Nasal cavity respiratory epithelium epithelial cell of viscerocranial mucosa (primary cell): ENCODE measurements at places on chromosomes 16 and 17. TPM values are rescaled to one million over a fixed set of nuclear protein-coding genes. Genes with fewer than 3 reads are reported as not detected.

The MILR1 gene
- 0.14 and 0.68 TPM in 2 replicates for total RNA-seq

The PPY gene
- total RNA-seq: not detected in 2 replicates

The ADAP2 gene
- 1.2 and 9.9 TPM in 2 replicates for total RNA-seq

The PRR35 gene
- under 0.01 TPM in 1 of 2 replicates, not detected in the other for total RNA-seq

The TNFRSF13B gene
- total RNA-seq: not detected in 2 replicates

The PRSS36 gene
- 0.34 and 0.85 TPM in 2 replicates for total RNA-seq

The NXN gene
- 69.7 and 82.2 TPM in 2 replicates for total RNA-seq

The LMF1 gene
- total RNA-seq: 1.7 and 4.1 TPM in 2 replicates

The HOXB6 gene
- total RNA-seq: 0.28 TPM in 1 of 2 replicates, not detected in the other

The HNF1B gene
- not detected in 2 replicates for total RNA-seq

The OSGIN1 gene
- total RNA-seq: 3.1 and 5.1 TPM in 2 replicates

The C17orf78 gene
- total RNA-seq: not detected in 2 replicates

The GPR142 gene
- total RNA-seq: not detected in 2 replicates

The ABCC6 gene
- under 0.01 and 0.57 TPM in 2 replicates for total RNA-seq

The MARVELD3 gene
- 18.5 and 48.7 TPM in 2 replicates for total RNA-seq

The KRTAP16-1 gene
- total RNA-seq: not detected in 2 replicates

The TSPOAP1 gene
- total RNA-seq: under 0.01 and 0.93 TPM in 2 replicates

The TMC8 gene
- under 0.01 and 0.21 TPM in 2 replicates for total RNA-seq

The ARHGAP44 gene
- 0.34 and 4.1 TPM in 2 replicates for total RNA-seq

The HASPIN gene
- total RNA-seq: 0.34 and 0.50 TPM in 2 replicates

The C17orf50 gene
- not detected in 2 replicates for total RNA-seq

The CHST5 gene
- not detected in 2 replicates for total RNA-seq

The GGT6 gene
- total RNA-seq: 4.4 and 4.5 TPM in 2 replicates

The MRPL38 gene
- total RNA-seq: 33.5 TPM in 2 replicates

The SEPTIN1 gene
- 0.07 TPM in 1 of 2 replicates, not detected in the other for total RNA-seq

The TPSD1 gene
- total RNA-seq: not detected in 2 replicates

The PLK1 gene
- 0.34 and 1.00 TPM in 2 replicates for total RNA-seq

The HOXB3 gene
- total RNA-seq: 0.36 TPM in 1 of 2 replicates, not detected in the other

The NDUFAF8 gene
- 31.7 and 57.4 TPM in 2 replicates for total RNA-seq

The CRLF3 gene
- total RNA-seq: 16.4 and 27.0 TPM in 2 replicates

The ANKRD40CL gene
- not detected in 2 replicates for total RNA-seq

The RAB37 gene
- 0.28 TPM in 1 of 2 replicates, not detected in the other for total RNA-seq

The SNAI3 gene
- under 0.01 TPM in 1 of 2 replicates, not detected in the other for total RNA-seq

The STX1B gene
- under 0.01 and 0.07 TPM in 2 replicates for total RNA-seq

The MYH11 gene
- 0.07 TPM in 1 of 2 replicates, not detected in the other for total RNA-seq

The RDM1 gene
- total RNA-seq: 0.14 TPM in 1 of 2 replicates, not detected in the other

The RAB26 gene
- 0.28 and 0.34 TPM in 2 replicates for total RNA-seq

The DOC2A gene
- 0.21 TPM in 1 of 2 replicates, not detected in the other for total RNA-seq

The RHBDL3 gene
- not detected in 2 replicates for total RNA-seq

The TMC7 gene
- total RNA-seq: 4.1 and 5.5 TPM in 2 replicates

The TMIGD1 gene
- not detected in 2 replicates for total RNA-seq

The SLC16A6 gene
- total RNA-seq: 0.14 and 0.68 TPM in 2 replicates

The CTRB1 gene
- total RNA-seq: not detected in 2 replicates

The GHDC gene
- total RNA-seq: 3.8 and 11.4 TPM in 2 replicates

The ADAD2 gene
- total RNA-seq: not detected in 2 replicates
